Suppressor macrophage (primary cell): ENCODE measurements at places on chromosomes 16 and 17.
A peak's percentile ranks its signal among the peaks of the same experiment; 100 is the strongest.

DNA sequence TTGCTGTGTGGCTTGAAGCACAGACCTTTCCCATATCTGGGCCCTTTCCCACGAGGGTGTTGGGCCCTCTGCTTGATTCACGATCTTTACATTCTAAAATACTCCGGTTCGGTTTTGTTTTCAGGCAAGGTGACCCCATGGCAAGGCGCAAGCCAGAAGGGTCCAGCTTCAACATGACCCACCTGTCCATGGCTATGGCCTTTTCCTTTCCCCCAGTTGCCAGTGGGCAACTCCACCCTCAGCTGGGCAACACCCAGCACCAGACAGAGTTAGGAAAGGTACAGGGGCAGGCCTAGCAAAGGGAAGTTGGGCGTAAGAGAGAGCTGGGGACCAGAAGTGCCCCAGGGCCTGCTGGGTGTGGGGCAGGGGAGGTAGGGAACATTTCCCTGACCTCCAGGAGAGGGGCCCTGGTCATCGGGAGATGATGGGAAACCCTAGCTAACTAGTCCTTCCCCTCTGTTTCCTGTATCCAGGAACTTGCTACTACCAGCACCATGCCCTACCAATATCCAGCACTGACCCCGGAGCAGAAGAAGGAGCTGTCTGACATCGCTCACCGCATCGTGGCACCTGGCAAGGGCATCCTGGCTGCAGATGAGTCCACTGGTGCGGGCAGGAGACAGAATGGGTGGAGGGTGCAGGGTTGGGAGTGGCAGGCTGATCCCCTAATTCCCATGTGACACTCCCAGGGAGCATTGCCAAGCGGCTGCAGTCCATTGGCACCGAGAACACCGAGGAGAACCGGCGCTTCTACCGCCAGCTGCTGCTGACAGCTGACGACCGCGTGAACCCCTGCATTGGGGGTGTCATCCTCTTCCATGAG lies 1.4 kb downstream of the ALDOA start:
- DNase-seq, result peak; percentile 74

- no peak for DNase-seq
Observed at GRCh38 chr17:39652587-39653315, 12.4 kb upstream of the TCAP start.

DNA sequence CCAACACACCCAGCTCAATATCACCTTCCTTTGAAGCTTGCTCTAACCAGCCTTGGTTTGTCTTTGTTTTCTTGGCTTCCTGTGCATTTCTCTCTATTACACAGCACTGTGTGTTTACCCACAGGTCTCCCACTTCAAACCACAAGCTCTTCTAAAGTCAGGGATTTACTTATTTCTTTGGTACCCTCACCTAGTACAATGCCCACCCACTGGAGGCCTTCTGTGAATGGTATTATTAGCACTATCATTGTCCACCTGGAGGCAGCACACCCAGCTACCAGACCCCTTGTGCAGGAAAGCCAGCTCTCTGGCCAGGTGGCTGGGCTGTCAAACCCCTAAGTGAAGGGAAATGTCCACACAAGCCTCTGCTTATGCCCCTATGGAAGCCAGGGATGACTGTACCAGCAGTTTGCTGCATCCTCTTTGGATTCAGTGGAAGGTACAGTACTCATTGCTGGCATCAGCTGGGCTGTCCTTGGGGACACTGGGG lies 9.4 kb upstream of the TOP2A start:
- DNase-seq, result no peak

GRCh38 chr17:28216528-28216927 lies 102.5 kb upstream of the TMEM97 start:
- DNase-seq, result peak; percentile 63

DNA sequence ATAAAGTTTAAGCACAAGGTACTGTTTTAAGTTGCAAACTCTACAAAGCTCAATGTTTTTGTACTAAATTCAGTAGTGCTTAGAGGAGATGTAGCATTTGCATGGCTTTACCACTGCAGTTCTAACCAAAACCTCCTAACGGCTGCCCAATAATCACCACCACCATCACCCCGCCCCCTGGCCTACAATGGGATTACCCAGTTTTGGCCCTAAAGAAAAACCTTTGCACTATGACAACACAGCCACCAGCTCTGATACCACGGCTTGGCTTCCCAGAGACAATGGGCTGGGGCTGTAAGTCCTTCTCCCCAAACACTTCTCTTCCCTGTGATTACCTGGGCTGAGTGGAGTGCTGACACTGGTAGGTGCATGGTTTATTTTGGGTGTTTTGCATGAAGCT lies 58.4 kb upstream of the MTMR4 start:
- no peak for DNase-seq

- no peak for DNase-seq
Observed at GRCh38 chr17:65586899-65587298, 25.5 kb upstream of the AXIN2 start.

DNA sequence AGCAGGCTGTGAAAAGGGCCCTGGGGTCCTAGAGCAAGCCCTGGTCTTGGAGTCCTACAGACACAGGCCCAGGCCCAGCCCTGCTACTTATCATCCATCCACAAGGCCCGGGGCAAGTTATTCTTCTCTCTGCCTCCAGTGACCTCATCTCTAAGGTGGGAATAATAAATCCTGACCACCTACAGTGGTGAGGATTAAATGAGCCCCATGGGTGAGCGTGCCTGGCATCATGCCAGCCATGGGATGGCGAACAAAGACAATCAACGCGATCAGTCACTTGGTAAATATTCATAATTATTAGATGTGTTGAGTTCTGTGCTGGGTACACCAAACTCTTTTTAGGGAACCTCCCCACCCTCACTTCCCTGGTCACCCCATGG lies 5.5 kb downstream of the KRT15 start:
- no peak for DNase-seq

- no peak for DNase-seq
Observed at GRCh38 chr16:81254922-81255526, 16.5 kb downstream of the BCO1 start.

DNA sequence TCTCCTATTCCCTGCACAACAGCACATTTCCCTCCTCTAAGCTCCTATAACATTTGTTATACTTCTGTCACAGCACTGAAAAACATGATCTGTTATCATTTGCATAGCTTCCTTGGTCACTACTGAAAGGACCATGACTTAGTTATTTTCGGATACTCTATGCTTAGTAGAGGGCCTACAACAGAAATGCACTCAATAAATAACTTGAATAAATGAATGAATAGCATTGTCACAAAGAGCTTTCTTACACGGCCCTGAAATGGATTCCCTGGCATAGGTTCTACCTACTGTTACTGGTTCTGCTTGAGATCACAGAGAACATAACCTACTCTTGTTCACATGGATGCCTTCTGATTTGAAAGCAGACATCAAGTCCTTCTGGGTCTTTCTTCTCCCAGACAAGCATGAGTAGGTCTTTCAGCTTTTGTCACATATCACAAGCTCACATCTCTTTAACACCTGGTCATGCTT lies 41.6 kb downstream of the MYO1D start:
- DNase-seq, result no peak

DNA sequence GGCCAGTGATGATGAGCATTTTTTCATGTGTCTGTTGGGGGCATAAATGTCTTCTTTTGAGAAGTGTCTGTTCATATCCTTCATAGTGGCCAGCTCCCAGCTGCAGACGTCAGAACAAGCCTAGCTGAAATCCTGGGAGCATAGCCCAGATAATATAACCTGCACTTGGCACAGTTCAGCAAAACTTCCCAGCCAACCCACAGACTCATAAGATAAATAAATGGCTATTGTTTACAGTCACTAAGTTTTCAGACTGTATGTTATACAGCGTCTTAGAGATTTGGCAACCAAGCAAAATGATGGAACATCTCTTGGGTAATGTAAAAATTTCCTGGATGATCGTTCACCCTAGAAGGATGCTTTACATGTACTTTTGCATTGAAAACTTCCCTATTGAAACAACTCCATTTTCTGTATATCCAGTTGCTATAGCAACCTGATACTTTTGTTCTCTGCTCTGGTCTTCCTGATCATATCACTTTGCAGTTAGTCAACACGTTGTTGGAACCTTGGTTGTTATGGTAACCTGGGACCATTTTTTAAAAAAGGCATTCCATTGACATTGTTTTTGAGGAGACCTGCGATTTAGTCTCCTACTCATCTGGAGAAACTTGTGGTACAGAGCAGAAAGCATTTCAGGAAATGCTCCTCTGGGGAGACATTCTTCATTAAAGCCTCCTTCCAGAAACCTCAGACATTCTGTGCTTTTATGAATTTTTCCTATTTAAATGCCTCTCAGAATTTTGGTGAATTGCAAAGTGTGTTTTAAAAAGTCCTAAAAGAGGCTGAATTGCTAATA lies 378.7 kb downstream of the HS3ST4 start:
- no peak for DNase-seq

DNA sequence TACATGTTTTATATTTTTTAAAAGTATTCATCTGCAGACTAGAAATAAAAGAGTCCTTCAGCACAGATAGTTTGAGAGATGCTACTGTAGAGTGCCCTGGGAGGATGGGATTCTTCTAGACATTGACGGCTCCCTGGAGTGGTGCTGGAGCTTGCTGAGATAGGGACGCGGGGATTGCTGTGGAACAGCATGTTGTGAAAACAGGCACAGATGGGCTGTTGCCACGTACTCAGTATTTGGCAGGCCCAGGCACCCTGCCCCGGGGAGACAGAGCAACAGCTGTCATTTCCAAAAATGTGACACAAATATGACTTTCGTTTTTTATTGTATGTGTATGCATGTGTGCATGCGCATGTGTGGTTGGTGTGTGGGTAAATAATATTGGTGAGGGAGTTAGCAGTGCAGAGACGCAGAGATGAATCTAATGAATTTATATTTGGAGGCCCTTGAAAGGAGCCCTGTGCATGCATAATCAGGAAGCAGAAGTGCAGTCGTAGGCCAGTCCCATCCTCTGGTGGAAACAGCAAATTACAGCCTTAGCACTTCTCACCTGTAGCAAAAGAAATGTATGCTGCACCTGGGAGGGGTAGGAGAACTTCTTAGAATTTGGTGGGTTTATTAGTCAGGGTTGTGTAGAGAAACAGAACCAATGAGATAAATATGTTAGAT lies 6.2 kb upstream of the ABCA8 start:
- no peak for DNase-seq

DNA sequence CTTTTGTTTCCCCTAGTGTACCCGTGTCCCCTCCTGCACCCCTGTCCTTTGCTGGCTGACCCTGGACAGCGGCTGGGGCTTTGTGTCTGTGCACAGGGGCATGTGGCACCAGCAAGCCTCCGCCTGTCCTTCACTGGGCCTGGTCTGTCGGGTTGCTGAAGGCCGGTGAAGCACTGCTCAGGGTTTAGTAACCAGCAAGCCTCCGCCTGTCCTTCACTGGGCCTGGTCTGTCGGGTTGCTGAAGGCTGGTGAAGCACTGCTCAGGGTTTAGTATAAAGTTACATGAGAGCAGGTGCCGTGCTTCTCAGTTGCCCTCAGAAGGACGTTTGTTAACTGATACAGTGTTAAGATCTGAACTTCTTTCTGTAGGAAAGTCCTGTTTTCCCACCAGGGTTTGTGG lies 33.8 kb downstream of the DEF8 start:
- DNase-seq, result no peak

DNA sequence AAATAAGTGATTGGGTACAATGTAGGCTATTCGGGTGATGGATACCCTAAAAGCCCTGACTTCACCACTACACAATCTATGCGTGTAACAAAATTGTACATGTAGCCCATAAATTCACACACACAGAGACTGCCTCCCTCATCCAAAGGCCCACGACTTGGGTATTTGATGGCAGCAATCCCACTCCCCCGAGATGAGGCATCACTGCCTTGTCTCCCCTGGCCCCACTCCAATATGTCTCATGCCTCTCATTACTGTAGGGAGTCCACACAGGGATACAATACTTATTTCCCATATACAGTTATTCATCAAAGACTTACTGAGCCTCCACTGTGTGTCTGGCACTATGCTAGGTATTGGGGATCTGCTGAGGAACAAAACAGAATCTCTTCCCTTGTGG lies 192.6 kb downstream of the CBLN1 start:
- DNase-seq, result no peak

DNA sequence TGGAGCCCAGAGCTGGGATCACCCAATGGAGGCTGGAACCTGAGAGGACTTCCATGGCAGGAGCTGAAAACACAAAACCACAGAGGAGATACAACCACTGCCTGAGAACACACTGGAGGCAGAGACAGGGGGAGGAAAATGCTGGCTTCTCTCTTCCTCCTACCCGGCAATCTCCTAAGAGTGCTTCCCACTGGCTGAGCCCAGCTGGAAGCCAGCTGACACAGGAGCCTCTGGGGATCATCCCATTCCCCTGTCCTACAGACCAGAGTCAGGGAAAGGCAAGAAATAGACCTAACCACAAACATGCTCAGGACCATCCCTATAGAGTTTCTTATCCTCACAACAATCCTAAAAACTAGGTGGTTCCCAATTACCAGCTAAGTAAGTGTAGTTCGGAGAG lies 112.4 kb upstream of the CDH5 start:
- DNase-seq, result no peak

DNA sequence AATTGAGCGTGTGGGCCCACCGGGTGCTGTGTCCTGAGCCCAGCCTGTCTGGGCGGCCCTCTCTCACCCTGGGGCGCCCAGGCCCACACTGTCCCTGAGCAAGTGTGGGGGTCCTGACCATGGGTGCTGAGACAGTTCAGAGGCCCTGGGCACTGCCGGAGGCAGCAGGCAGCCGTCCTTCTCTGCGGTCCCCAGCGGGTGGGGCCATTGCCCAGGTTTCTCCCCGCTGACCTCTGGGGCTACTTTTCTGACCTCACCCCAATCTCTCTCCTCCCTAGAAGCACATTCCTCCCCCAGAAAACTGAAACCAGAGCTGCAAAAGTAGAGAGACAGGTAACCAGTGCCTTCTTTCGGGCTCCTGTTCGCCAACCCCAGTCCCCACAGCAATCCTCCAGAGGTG lies 36.0 kb upstream of the PVALEF start:
- no peak for DNase-seq

DNA sequence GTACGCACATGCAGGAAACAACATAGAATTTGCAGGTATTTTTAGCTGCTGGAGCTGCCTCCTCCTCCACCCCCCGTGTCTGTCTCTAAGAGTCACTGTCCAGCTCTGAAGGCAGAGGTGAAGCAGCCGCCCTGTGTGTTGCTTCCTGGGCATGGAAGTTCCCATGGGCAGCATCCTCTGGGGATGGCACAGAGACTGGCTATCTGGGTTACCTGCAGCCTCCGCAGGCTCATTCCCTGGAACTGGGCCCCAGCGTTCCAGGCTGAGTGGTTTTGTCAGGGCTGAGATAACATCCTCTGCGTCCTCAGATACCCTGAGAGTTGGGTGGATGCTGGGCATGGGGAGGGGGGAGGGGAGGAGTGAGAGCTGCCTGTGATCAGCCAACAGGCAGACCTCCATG lies 41.5 kb upstream of the MRTFB start:
- no peak for DNase-seq

GRCh38 chr17:1398931-1399678 lies 917 bp downstream of the YWHAE start:
- DNase-seq, result peak; percentile 59

- no peak for DNase-seq
Observed at GRCh38 chr17:51472670-51473205, 212.4 kb downstream of the UTP18 start.

- DNase-seq, result no peak
Observed at GRCh38 chr16:85843471-85844168, 44.1 kb downstream of the COX4I1 start.
